ENCODE measurements at places on chromosomes 6 and 20.

- DNase-seq: no peak
Observed at GRCh38 chr20:35151736-35152135, 4.6 kb upstream of the EDEM2 start.

GRCh38 chr20:63563225-63563935 is 9.4 kb downstream of the FNDC11 start:
- DNase-seq: no peak

- DNase-seq: no peak
Observed at GRCh38 chr20:8443464-8444072, 311.5 kb downstream of the PLCB1 start.

GRCh38 chr20:17643531-17644188 is 38.4 kb downstream of the RRBP1 start:
- DNase-seq: no peak

DNA sequence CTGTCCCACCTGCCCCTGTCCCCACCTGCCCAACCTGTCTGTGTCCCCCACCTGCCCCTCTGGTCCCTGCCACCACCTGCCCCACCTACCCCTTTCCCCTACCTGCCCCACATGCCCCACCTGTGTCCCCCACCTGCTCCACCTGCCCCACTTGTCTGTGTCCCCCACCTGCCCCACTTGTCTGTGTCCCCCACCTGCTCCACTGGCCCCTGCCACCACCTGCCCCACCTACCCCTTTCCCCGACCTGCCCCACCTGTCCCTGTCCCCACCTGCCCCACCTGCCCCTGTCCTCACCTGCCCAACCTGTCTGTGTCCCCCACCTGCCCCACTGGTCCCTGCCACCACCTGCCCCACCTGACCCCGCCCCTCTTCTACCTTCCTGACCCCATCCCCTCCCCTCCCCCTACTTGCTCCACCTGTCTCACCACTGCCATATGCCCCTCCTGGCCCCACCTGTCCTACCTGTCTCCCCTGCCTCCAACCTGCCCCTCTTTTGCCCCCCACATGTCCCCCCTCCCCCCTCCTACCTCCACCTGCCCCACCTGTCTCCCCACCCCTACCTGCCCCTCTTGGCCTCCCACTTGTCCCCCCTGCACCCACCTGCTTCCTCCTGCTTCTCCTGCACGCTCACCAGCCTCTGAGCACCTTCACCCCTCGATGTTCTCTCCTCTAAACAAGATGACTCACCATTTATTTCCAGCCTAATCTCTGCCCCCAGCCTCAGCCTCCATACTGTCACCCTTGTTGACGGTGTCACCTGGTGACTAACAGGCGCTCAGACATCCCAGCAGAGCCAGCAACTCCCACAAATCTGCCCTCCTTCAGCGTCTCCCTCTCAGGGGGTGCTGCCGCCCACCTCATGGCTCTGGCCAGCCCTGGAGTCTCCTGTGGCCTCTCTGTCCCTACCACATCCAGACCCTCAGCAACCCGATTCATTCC is 5.6 kb upstream of the MYT1 start:
- no peak for DNase-seq

- no peak for DNase-seq
Observed at GRCh38 chr20:8427419-8428040, 295.5 kb downstream of the PLCB1 start.

- DNase-seq: no peak
Observed at GRCh38 chr6:82030761-82031503, 216.6 kb downstream of the IBTK start.

GRCh38 chr6:158663625-158664165 is 13.8 kb downstream of the SYTL3 start:
- no peak for DNase-seq

- no peak for DNase-seq
Observed at GRCh38 chr6:39143238-39143930, 28.4 kb upstream of the SAYSD1 start.

DNA sequence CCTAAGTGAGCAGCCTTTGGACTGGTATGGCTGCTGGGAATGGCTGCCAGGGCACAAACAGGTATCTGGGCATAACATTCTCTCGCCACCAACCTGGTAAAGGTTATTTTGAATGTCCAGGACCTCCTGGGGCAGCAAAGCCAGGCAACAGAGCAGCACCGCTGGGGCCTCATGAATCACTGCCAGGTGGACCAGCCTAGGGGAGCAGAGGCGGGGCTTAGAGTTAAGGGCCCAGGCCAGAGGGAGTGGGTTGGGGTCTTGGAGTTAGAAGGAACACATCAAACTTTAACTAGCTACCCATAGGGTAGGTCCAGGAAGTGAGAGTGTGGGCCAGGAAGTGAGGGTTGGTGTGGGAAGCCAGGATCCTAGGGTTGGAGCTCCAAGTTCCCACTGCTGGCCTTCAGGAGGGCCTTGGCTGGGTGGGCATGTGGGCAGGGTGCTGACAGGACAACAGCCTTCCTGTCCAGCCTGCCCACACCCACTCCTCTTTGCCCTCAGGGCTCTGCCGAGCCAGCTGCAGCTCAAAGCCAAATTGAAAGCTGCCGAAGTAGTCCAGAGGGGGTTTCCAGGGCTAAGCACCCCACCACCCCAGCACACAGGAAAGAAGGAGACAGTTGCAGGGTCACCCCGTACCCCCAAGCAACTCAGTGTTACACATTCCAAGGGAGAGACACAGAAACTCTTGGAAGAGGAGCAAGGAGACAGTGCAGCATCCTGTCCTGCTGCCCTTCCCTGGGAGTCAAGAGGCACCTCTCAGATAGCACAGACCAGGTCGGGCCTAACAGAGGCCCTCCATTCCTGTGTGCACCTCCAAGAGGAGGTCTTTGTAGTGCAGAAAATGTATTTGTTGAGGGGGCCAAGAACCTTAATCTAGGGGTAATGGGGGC is 2.6 kb downstream of the NFKBIE start:
- no peak for DNase-seq

DNA sequence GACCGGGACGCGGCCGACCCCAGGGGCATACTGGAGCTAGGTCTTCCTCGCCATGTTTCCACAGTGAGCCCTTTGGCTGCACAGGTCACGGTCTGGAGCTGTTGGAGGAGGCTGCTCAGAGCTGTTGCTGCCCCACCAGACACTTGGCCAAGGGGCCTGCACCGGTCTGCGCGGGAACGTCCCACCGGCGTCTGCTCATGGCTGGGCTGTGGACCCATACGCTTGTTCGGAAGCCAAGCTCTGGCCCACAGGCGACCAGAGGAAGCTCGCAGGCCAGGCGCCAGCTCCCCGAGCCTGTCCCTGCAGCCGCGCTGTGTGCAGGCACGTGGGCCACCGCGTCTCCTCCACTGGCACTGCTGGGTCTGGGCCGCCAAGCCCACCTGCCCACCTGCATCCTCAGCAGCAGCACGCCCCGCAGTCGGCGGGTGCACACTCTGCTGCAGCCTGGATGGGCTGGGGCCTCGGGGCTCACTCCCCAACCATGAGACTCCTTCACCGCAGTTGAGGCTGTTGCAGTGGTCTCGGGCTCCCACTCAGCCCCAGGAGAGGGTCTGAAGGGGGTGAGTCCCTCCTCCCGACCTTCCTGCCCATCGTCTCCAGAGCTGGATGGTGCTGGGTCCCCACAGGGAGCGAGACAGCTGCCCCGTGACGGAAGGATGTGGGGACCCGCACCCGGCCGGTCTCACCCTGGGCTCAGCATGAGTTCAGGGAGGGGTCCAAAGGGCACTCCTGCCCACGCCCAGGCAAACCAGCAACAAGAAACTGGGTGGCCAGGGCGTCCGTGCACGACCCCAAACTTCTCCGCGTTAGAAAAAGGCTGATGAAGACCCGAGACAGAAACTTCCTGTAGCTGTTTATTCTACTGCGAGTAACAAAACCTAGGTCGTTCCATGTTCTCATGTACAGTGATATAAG is 15.5 kb upstream of the TCFL5 start:
- no peak for DNase-seq

DNA sequence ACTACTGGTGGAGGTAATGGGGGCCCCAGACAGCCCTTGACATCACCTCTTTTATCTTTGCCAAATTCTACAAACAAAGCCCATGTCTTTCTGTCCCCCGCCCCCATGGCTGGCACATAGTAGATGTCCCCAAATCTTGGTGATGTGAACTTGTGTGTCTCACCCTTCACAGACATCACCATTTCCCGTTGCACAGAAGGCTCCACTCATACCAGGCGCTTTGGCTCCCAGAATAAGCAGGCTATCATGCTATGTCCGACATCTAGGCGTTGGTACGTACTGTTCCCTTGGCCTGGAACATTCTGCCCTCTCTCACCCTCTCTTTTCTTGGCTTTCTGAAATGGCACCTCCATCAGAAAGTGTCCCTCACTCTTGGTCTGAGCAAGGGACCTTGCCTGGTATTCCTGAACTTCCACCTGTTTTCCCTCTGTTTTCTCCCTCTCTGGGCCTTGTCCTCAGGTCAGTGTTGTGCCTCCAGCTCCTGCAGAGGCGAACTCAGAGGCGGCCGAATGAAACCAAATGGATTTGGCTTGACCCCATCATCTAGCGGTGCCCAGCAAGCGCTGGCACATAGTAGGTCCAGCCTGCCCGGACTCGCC is 968 bp upstream of the CCN5 start:
- DNase-seq: no peak

GRCh38 chr6:105331927-105332326 is 71.0 kb downstream of the PREP start:
- DNase-seq: no peak

- no peak for DNase-seq
Observed at GRCh38 chr20:11012975-11013374, 339.2 kb upstream of the JAG1 start.

GRCh38 chr6:14542670-14543366 is 425.2 kb downstream of the CD83 start:
- DNase-seq: no peak

GRCh38 chr20:20002101-20002998 is 14.8 kb upstream of the NAA20 start:
- DNase-seq: no peak

- no peak for DNase-seq
Observed at GRCh38 chr6:11650025-11650696, 112.6 kb downstream of the TMEM170B start.

DNA sequence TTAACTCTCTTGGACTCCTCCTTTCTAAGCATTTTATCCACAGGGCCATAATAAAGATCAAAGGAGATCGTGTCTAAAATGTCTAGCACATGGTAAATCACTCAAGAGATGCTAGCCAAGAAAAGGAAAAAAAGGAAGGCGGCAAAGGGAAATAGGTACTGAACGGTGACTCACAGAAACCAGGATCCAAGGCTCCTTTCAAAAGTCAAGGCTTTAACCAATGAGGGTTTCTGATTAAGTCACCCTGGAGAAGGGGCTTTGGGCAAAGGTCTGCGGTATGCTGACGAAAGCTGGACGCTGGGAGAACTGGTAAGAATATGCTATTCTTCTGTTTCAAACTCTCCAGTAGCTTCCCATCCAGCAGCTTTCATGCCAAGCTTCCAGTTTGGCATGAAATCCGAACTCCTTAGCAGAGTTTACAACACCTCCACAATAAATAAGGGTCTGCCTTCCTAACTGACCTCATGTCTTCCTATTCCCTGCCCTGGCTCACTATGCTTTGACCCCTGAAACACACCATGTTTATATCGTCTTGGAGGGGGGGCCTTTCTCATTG is 1.0 kb downstream of the TOMM34 start:
- no peak for DNase-seq

DNA sequence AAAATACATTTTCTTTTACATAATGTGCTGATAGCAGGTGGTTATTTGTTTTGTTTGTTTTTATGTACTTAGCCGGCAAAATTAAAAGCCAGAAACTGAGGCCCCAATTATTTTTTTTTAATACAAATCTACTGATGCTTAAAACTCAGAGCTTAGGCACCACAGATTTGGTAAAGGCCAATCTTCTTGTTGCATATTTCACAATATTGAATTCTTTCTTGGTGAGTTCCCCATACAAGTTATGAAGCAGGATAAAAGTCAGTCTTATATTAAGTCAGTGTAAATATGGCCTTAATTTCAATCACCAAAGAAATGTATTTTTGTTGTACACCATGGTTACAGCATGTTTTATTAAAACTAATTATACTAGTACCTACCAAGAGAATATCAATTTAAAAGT is 16.3 kb upstream of the ZDHHC14 start:
- DNase-seq: no peak

GRCh38 chr20:15643713-15644112 is 929.5 kb downstream of the KIF16B start:
- DNase-seq: no peak

DNA sequence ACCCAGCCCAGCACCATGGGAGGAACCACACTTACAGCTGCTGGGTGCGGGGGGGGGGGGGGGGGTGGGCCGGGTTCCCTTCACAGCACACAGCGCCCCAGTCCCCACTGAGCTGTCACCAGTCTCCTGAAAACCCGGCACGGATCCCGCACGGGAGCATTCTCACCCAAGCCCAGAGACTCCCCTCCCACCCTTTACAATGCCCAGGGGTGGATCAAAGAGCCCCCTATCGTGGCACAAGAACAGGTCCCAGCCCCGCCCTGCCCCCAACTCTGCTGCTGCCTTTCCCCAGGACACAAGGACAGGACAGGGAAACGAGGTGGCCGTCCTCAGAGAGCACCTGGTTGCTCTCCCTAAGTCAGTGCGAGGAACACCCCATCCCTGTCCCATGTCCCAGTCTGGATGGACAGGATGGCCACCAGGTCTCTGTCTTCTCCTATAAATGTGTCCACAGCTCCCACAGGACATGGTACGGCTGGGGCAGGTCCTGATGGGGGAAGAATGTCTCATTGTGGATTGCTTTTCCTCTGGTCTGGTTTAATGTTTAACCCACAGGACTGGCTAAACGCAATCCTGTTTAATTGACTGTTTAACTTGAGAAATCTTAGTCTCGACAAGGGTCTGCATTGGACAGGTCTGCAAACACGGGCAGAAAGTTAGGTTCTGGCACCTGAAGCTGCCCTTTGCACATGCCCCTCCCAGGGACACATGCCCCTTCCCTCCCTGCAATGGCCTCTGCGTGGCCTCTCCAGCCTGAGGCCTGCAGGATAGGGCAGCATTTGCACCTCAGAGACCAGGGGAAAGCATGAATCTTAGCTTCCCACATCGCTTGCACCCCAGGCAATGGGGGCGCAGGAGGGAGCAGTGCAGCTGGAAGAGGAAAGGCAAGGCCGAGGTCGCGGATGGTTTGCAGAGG is 45.3 kb downstream of the DACT2 start:
- no peak for DNase-seq

DNA sequence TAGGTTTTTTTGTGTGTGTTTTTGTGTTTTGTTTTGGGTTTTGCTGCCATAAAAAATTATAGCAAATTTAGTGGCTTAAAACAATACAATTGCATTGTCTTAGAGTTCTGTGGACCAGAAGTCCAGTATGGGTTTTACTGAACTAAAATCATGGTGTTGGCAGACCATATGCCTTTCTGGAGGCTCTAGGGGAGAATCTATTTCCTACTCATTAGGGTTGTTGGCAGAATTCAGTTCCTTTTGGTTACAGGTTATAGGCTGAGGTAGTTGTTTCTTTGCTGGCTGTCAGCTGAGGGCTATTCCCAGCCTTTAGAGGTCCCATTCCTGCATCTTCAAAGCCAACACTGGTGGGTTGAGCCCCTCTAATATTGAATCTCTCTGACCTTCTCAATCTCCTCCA is 181.3 kb downstream of the IBTK start:
- DNase-seq: no peak

- peak; percentile 1 for DNase-seq
Observed at GRCh38 chr6:50602292-50602691, 111.0 kb upstream of the TFAP2D start.
